ENCODE measurements at places on chromosomes 2 and 18.

- DNase-seq: no peak
These were observed 10.0 kb upstream of the MTERF4 start for GRCh38 chr2:241112046-241112445.

DNA sequence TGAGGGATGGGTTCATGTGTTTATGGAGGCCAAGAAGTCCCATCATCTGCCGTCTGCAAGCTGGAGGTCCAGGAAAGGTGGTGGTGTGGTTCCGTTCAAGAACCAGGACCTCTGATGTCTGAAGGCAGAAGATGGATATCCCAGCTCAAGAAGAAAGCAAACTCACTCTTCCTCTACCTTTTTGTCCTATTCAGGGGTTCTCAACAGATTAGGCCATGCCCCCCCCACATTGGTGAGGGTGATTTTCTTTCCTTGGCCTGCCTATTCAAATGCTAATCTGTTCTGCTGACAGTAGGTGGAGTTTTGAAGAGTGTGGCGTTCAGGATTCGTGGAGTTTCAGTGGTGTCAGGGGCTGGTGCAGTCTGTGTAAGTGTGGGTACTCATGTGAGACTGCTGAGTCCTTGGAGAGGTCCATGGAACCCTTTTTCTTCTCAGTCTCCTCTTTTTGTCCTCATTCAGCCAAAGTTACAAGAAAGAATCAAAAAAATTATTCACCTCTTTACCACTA, 5.9 kb downstream of the MSL3B start:
- no peak for DNase-seq

DNA sequence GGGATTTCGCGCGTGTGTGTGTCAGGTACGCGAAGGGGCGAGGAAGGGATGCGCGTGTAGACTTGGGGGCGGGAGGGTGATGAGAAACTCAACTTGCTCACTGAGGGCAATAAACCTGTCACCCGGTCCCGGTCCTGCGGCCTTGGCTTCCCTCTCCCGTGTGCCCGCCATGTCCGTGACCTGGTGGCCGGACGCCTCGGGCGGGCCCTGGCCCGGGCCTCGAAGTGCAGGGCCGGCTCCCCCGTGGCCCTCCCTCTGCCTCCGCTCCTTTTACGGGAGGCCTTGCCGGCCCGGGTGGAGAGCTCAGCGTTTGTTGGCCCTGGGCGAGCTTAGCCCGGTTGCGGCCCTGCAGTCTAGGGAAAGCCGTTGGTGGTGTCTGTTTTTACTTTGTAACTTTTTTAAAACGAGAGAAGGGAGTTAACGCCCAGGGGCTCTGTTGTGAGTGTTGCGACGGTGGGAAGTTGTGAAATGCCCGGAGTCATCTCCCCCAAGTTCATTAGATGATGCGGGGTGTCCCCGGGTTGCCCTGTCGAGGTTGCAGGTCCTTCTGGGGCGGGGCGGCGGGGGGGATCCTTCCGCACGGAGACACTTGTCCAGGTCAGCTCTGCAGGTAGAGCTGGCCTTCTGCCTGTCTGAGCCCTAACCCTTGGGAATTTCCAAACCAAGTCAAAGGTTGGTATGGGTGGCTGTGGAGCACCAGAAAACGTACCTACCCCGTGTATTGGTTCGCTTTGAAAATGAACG, 883 bp downstream of the SMCHD1 start:
- DNase-seq: no peak

- DNase-seq: no peak
These were observed 68.5 kb downstream of the NCOA1 start for GRCh38 chr2:24559473-24560113.

DNA sequence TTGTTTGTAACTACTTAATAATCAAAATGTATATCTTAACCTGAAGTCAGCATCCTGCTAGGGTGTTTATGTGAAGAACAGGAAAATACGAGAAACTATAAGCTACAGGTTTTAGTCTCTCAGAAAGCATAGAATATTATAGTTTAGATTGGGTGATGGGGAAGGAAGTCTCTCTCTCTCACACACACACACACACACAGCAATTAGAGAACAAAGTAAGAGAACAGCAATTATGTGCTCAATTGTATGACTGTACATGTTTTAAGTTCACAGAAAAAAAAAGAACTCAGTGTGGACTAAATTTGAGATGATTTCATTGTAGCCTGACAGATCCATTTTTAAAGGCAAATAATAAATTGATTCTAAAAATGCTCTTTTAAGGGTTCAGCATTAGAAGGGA, 94.3 kb upstream of the ZNF516 start:
- DNase-seq: no peak

DNA sequence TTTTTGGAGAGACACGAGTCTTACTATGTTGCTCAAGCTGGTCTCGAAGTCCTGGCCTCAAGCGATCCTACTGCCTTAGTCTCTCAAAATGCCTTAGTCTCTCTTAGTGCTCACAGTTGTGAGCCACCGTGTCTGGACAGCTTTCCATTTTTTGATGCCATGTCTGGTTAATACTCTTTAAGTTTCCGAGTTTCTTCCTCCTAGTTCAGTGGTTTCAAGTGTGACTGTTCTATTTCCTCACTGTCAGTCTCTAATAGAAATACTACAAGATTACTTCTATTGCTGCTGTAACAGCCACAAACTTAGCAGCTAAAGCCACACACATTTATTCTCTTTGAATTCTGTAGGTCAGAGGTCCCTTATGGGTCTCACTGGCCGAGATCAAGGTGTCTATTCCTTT, 125.1 kb upstream of the MGAT5 start:
- DNase-seq: no peak

DNA sequence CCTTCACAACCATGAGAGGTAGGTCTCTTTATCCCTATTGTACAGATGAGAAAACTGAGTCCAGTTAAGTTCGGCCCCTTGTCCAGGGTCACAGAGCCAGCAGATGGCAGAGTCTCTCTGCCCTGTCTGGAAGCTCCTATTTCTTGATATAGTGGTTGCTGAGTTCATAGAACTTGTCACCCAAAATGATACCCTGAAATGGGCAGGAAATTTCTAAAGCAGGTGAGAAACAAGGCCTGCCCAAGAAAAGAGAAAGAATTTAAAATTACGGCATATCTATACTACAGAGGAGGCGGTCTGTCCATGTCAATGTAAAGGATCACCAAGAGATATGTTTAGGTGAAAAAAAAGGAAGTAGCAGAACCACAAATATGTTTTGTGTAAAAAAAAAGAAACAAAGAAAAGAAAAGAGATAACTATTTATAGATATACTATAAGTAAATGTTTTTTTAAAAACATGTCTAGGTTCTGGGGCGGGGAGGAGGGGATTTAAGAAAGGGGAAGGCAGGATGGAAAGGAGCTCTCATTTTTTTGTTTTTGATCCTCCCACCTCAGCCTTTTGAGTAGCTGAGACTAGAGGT, 39.8 kb downstream of the MYO7B start:
- no peak for DNase-seq

- DNase-seq: no peak
These were observed 41.8 kb downstream of the SLC14A1 start for GRCh38 chr18:45765796-45766195.

DNA sequence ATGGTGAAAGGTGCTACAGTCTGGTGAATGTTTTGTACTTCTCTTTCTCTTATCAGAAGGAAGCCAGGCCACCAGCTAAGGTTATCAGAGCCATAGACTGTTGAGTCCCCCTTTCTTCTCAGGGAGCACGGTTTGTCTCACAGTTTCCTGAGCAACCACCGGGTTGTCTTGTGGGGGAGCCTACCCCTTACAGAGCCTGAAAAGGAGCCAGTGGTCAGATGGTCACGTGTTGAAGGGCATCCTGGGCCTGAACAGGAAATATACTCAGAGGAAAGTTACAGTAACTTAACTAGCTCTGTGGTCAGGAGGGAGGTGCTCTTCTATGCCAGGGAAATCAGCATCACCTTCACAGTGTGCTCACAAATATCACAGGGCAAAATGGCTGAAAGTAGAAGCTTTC, 11.6 kb downstream of the CD28 start:
- no peak for DNase-seq

DNA sequence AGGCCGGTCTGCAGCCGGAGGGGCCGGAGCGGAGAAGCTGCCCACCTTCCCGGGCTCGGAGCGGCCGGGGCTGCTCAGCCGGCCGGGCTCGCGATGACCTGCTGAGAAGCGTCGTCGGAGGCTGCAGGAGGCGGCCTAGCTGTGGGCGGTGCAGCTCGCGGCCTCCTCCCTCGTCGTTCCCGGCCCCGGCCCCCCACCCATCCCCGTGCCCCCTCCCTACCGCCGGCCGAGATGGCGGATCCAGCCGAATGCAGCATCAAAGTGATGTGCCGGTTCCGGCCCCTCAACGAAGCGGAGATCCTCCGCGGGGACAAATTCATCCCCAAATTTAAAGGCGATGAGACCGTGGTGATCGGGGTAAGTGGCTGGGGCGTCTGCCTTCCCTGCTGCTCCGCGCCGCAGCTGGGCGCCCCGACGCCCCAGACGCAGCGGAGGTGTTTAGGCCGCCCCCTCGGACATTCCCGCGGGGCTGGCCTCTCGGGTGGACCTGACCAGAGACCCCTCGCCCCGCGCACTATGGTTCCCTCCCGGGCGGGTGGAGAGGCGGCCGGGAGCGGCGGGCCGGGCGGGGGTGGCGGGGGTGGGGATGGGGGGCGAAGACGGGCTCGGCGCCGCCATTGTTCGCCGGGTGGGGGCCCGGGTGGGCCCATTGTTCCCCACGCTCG, 492 bp downstream of the KIF5C start:
- DNase-seq: no peak

- no peak for DNase-seq
These were observed 77.1 kb upstream of the UGP2 start for GRCh38 chr2:63764630-63765029.

DNA sequence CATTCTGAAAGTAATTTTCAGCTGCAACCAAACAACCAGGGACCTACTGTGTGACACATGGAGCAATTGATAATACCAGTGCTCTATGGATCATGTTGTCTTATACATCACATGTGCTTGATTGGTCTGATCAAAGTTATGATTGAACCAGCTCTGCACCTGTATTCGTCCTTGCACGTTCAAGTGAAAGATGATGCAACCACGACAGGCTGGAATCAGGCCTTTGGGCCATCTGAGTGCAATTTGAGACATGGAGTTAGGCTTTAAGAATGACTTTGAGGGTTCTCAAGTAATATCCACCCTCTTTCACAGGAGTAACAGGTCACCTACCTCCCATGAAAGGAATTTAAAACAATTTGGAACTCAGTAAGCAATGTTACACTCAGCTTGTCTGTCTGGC, 165.2 kb downstream of the SLC8A1 start:
- DNase-seq: no peak

DNA sequence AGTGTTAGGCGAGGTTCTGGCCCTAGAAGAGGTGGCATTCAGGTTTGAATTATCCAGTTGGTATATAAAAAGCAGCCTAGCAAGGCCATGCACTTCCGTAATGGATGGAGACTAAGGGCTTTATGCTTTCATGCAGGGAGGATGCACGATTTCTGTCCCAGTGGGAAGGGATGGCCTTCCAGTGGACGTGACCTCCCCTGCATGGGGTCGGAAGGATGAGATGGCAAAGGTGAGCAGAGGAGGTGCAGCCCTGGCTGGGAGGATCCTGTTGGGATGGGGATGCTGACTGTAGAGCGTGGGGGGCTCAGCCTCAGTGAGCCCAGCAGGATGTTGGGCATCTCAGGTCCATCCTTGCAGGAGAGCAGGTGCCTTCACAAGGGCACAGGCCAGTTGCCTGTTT, 4.8 kb downstream of the ASB18 start:
- no peak for DNase-seq

DNA sequence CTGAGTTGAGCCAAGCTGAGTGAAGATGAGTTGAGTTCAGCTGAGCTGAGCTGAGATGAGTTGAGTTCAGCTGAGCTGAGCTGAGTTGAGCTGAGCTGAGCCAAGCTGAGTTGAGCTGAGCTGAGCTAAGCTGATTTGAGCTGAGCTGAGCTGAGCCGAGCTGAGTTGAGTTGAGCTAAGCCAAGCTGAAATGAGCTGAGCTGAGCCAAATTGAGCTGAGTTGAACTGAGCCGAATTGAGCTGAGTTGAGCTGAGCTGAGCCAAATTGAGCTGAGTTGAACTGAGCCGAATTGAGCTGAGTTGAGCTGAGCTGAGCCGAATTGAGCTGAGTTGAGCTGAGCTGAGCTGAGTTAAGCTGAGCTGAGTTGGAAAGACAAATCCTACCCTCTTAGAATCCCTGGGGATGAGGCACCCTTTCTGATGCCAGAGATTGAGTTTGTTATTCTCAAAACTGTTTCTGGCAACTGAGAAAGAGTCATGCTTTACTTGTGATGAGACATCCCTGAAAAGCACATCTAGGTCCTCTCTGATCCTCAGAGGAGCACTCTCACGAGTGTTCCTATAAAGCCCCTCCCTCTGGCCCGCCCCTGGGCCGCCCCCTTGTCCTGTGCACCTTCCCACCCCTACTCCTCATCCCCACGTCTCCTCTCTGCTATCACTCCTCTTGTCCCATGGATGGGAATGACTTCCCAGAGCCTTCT, 116.5 kb downstream of the MCFD2 start:
- no peak for DNase-seq

DNA sequence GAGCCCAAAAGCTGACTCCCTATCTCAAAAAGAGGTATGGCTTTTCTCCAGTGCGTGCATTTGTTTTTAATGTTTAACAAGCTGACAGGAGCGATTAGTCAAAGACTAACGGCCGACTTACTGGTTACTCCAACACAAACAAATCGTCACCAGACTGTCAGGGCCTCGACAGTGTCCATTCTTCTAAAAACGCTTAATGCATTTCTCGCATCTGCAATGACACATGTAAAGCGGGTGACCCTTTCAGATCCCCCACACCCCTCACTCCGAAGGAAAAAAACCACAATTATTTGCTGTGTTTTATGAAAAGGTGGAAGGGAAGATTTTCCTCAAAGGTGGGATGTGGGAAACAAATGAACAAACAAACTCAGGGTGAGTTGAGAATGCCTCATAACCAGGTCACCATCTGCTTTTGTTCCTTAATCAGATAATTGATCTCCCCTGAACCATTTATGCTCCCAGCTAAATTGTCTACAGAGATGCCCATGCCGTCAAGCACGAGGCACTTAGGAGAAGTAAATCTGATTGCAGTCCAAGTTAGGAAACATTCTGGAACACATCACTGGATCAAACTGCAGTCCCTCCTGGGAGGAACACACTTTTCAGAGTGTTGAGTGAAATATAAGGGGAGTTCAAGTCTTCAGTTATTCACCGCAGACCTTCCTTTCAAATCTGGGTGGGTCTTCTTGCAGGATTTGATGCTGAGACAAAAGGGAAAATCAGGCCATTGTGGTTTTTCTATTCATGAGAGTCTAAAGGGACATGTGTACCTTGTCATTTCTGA, 340.8 kb downstream of the CMPK2 start:
- no peak for DNase-seq
